Large intestine (tissue), 12 donors: ENCODE measurements at places on chromosomes 7 and 10. TPM values are rescaled to one million over a fixed set of nuclear protein-coding genes. Genes with fewer than 3 reads are reported as not detected.

DNA sequence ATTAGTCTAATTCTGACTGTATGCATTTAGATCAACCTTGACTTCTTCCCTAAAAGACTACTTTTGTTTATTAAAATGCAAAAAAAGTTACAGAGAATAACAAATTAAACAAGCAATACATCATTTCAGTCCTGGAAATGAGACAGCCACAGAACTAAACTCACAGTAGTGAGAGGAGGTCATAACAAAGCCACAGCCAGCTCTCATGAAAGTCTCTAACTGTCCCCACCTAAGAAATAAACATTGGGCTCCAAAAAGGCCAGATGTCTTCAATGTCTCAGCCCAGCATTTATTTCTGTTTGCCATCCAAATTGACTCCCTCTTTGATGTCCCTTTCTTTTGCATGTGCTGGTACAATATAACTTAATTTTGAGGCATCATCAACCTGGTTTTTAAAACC lies 74.4 kb downstream of the NHLRC2 start:
- H3K36me3 ChIP-seq: no peaks in the 10 kb centered on the region
- no peaks in the 10 kb centered on the region for H3K27me3 ChIP-seq
- H3K4me3 ChIP-seq: no peak overlapping the region
- H3K27ac ChIP-seq: no peak overlapping the region
- H3K4me1 ChIP-seq: peaks cover 2% of the 10 kb centered on the region

DNA sequence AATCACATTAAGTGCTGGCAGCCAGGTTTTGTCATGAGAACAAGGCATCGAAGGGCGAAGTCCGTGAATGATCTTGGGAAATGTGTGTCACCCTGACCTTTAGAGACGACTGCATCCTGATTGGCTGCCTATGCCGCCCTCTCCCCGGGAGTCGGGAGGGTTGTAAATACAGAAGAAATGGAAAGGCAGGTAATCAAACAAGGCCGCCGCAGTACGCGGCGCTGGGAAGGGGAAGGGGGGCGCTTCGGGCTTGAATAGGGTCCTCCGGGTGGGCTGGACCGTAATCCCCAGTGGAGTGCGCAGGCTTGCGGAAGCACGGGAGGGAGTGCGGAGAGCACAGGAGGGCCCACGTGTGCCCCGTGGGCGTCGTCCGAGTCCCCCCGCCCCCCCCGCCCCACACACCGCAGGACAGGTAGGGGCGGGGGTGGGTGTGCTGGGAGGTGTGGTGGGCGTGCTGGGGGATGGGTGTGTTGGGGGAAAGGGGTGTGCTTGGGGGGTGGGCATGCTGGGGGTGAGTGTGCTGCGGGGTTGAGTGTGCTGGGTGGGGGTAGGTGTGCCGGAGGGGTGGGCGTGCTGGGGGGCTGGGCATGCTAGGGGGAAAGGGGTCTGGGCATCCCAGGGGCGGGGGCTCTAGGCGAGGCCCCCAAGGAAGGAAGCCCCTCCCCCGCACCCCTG lies 169.4 kb downstream of the ARHGAP12 start:
- no peaks in the 10 kb centered on the region for H3K36me3 ChIP-seq
- peak overlapping the region; percentile 95 for H3K4me3 ChIP-seq
- DNase-seq: peak; percentile 95
- peaks cover 26% of the 10 kb centered on the region for H3K4me1 ChIP-seq
- peak overlapping the region; percentile 92 for H3K27ac ChIP-seq

The THNSL1 gene
- polyA plus RNA-seq: 7.8 TPM

- H3K36me3 ChIP-seq: peaks cover 2% of the 10 kb centered on the region
- DNase-seq: no peak
- H3K4me3 ChIP-seq: no peak overlapping the region
- H3K27me3 ChIP-seq: no peaks in the 10 kb centered on the region
- no peaks in the 10 kb centered on the region for H3K4me1 ChIP-seq
- no peak overlapping the region for H3K27ac ChIP-seq
These were observed 37.6 kb downstream of the EEPD1 start for GRCh38 chr7:36190447-36191291.

The GATA3 gene
- polyA plus RNA-seq: 0.84 TPM

GRCh38 chr10:101778781-101779543 lies 3.0 kb upstream of the FGF8 start:
- H3K4me1 ChIP-seq: peaks cover 42% of the 10 kb centered on the region
- H3K27me3 ChIP-seq: peaks cover 58% of the 10 kb centered on the region
- peak overlapping the region; percentile 39 for H3K4me3 ChIP-seq
- DNase-seq: no peak
- no peak overlapping the region for H3K27ac ChIP-seq
- H3K36me3 ChIP-seq: no peaks in the 10 kb centered on the region

DNA sequence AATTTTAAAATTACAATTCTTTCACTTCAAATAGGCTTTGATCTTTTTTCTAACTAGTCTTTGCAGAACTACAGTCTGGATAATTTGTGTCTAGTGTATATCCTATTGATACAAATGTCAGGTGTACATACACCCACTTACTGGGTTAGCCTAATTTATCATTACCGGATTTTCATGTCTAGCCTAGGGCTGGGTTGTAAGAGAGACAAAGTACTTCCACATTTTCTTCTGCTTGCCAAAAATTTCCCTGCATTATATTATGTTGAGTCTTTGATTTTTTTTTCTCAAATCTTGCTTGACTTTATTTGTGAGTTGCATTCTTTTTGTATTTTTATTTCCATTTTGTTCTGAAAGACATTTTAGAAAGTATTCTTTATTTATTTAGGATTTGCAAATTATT lies 284.8 kb upstream of the FZD8 start:
- DNase-seq: no peak
- H3K27ac ChIP-seq: no peak overlapping the region
- no peak overlapping the region for H3K4me3 ChIP-seq
- no peaks in the 10 kb centered on the region for H3K4me1 ChIP-seq

GRCh38 chr10:12750526-12751201 lies 250.8 kb downstream of the CCDC3 start:
- H3K4me1 ChIP-seq: no peaks in the 10 kb centered on the region
- H3K4me3 ChIP-seq: no peak overlapping the region
- H3K27ac ChIP-seq: no peak overlapping the region
- H3K27me3 ChIP-seq: no peaks in the 10 kb centered on the region

The CPED1 gene
- 12.1 TPM for polyA plus RNA-seq

GRCh38 chr7:116653646-116654045 lies 18.4 kb upstream of the MET start:
- no peaks in the 10 kb centered on the region for H3K27me3 ChIP-seq
- H3K27ac ChIP-seq: no peak overlapping the region
- no peak overlapping the region for H3K4me3 ChIP-seq
- no peak for DNase-seq
- H3K4me1 ChIP-seq: no peaks in the 10 kb centered on the region

The OR2A42 gene
- polyA plus RNA-seq: 0.34 TPM

- H3K4me1 ChIP-seq: no peaks in the 10 kb centered on the region
- no peak overlapping the region for H3K4me3 ChIP-seq
- no peaks in the 10 kb centered on the region for H3K36me3 ChIP-seq
- no peak for DNase-seq
- H3K27ac ChIP-seq: no peak overlapping the region
These were observed 976.6 kb upstream of the SORCS1 start for GRCh38 chr10:108141064-108141463.
